ENCODE measurements at places on chromosomes 7 and 10. TPM values are rescaled to one million over a fixed set of nuclear protein-coding genes. Genes with fewer than 3 reads are reported as not detected.

CTTNBP2 gene
- 39.3 TPM for polyA plus RNA-seq

ZNF365 gene
- 0.48 TPM for polyA plus RNA-seq

DNA sequence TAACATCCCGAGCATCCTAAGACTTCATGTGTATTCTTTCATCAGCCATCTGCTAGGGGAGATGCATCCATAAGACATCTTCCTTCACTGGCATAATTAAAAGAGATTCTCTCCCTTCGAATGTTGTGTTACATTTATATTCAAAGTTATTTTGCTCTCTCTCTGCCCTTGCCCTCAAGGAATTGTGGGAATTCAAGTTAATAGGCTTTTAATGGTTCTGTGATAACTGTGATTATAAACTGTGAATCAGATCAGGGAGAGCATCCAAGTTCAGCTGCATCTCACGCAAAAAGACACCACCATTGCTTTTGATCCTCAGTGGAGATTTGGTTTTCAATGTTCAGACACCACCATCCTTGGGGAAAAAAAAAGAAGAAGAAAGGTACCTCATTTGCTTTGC is 9.2 kb upstream of the TEX36 start:
- no peak for DNase-seq

DNA sequence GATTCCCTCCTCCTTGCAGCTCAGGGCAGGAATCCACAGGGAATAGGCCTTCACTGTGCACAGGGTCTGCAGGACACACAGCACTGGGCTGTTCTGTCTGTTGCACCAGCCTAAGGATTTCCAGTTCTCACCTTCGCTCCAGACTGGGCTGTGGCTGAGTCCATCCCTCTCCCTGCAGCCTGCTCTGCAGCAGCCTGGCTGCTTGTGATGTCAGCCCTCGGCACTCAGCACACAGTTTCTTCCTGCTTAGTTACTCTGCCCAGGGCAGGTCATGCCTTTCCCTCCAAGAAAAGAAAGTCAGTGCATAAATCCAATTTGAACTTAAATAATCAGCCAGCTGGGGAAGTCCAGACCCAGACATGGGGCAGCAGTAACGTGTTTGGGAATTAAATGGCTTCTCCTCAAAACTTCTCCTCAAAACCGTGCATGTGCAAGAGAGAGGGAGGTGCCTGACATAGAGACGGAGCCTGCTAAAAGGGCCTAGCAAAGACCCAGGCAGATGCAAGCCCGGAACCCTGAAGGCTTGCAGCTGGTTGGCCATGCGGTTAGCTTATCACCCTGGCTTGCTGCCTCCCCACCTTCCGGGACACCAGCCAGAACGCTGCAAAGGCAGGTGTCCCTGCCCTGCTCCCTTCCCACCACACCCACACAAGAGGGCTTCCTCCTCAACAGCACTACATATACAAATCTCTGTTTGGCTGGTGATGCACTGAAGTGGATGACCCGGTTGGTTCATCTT is 10.9 kb upstream of the GDF2 start:
- DNase-seq, result no peak

- no peak for DNase-seq
Observed at GRCh38 chr10:44008270-44008916, 359.7 kb upstream of the ZNF32 start.

- DNase-seq, result no peak
Observed at GRCh38 chr10:5805711-5806110, 7.5 kb downstream of the GDI2 start.

DNA sequence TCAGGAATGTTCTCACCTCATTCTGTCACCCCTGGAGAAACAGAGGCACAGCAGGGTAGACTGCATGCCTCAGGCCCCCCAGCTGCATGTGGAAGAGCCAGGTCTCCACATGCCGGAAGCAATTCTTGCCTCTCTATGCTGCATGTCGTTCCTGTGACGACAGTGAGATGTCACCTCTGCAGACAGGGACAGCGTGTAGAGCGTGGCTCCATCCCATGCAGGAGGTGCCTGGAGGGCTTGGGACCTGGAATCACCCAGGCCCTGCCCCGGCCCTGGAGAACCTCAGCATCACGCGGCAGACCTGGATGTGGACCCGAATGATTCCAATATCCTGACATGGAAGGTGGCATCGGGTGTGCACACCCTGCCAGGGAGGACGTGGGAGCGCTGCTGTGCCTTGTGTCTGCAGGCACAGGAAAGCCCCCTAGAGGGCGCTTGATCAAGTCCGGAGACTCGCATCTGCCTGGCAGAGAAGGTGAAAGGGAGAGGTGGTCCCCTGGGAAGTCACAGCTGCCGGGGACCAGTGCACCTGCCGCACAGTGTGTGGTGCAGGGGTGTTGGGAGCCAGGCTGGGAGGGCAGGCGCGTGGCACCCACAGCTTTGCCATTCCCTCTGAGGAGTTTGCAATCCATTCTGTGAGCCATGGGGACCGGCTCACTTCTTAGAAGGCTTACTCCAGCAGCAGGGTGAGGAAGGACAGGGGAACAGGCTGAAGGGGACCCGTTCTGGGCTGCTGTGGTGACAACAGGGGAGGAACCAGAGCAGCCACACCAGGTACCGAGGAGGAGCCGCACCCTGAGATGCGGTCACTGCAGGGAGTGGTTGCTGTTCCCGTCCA is 45.3 kb upstream of the EN2 start:
- peak; percentile 60 for DNase-seq

GRCh38 chr10:29127731-29128130 is 161.1 kb upstream of the LYZL1 start:
- DNase-seq, result no peak

DNA sequence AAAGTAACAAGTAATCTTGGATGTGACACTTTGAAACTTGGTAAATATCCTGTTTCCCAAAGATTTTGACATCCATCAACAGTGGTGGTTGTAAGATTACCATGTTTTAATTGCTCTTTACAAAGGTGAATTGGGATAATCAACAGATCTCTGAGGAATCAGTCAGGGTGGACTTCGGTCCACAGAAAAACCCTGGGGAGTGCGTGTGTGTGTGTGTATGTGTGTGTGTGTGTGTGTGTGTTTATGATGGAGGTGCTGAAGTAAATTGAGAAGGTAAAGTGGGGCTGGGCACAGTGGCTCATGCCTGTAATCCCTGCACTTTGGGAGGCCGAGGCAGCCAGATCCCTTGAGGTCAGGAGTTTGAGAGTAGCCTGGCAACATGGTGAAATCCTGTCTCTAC is 12.0 kb upstream of the AUTS2 start:
- no peak for DNase-seq
